ENCODE measurements at places on chromosomes 7 and 10. TPM values are rescaled to one million over a fixed set of nuclear protein-coding genes. Genes with fewer than 3 reads are reported as not detected.

GRCh38 chr7:137967143-137968018 is 34.5 kb downstream of the CREB3L2 start:
- no peak for DNase-seq

GNA12 gene
- 44.2 TPM for polyA plus RNA-seq

MSMB gene
- polyA plus RNA-seq = not detected

- no peak for DNase-seq
These were observed 15.1 kb downstream of the FBXL13 start for GRCh38 chr7:103059471-103059870.

NUTM2E gene
- polyA plus RNA-seq = 0.10 TPM

DNA sequence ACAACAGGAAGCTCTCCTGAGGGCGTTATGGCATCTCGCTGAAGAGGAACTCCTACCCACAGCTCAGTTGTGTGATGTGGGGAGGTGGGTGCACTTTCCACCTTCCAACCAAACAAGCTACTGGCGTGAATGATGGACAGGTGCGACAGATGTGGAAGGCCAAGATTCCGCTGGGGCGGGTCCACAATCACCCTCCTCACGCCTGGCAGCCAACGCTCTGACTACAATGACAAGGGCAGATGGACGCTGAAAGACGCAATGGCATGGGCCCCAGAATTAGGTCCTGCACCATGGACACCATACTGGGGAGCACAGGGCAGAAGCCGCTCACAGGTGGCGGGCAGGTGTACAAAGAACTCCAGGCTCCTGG is 282.5 kb downstream of the PRPF18 start:
- DNase-seq = no peak

PVRIG gene
- polyA plus RNA-seq = 3.7 TPM

- DNase-seq = no peak
These were observed 42.2 kb downstream of the ZWINT start for GRCh38 chr10:56318816-56319215.

All from right renal pelvis (tissue), 4 donors.